Stimulated activated CD8-positive, alpha-beta memory T cell treated with anti-CD3 and anti-CD28 coated beads, Interleukin-2, amount 100 ng/mL, for 1 hour (primary cell): ENCODE measurements at places on chromosomes 1 and 21.

- no peak for DNase-seq
These were observed 99.4 kb downstream of the FAF1 start for GRCh38 chr1:50860702-50861101.

DNA sequence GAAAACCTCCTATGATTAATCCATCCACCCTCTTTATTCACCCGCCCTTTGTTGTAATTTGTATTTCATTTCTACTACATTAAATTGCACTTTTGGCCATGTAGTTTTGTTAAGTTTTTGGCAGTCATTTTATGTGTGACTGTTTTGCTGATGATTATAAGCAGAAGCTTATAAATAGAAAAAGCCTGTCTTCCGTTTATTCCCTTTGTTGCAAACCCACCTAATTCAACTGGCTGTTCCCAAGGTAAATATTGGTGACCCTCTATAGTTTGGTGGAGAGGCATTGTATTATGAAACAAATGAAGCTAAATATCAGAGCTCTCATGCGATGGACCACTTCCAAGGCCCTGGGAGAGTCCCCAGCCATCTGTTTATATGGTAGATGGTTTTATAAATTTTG is 36.7 kb upstream of the IGSF3 start:
- no peak for DNase-seq

GRCh38 chr1:7940034-7940433 is 605 bp downstream of the TNFRSF9 start:
- no peak for DNase-seq

DNA sequence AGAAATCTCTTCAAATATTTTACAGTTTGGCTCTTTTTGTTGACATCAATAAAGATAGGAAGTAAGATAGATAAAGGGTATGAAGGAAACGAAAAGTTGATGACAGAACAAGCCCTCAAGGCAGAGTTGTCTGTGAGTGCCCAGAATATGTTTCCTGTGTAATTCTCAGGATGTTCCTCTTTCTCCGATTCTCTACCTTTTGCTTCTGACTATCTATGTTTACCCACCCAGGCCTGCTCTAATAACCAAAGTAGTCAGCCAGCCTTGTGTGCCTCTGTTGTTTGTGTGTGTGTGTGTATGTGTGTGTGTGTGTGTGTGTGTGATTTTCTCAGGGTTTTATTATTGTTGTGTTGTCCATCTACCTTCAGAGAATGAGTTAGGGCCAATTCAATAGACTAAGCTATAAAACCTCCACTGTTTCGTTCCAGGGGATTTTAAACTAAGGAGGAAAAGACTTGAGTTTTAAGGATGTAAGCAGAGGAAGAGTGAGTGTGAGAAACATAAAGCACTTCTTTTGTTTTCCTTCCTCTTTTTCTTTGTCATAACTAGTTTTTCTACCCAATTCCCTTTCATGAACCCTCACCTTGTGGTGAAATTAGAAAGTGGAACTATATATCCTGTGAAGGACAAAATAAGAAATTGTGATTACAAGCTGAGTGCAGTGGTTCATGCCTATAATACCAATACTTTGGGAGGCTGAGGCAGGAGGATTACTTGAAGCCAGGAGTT is 627.4 kb upstream of the NR5A2 start:
- DNase-seq: no peak

GRCh38 chr1:11855430-11855829 is 3.3 kb downstream of the NPPB start:
- DNase-seq: no peak

DNA sequence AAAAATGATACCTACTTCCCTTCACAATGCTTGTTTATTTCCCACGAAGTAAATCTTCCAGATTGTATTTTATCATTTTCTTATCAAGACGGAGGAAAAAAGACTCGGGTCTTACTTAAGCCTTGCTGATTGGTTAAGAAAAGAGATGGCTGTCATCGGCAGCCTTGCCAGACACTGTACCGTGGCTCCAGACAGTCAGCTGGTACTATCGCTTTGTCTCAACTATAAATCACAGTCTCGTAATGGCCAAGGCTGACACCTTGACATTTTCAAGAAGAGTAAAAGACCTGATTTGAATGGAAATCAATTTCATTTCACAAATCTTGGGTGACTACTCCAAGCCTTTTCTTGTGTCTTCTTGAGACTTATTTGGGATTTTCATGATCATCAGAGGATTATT is 868.0 kb downstream of the USP25 start:
- DNase-seq: no peak

- no peak for DNase-seq
These were observed 75.1 kb downstream of the DTL start for GRCh38 chr1:212110617-212111016.

DNA sequence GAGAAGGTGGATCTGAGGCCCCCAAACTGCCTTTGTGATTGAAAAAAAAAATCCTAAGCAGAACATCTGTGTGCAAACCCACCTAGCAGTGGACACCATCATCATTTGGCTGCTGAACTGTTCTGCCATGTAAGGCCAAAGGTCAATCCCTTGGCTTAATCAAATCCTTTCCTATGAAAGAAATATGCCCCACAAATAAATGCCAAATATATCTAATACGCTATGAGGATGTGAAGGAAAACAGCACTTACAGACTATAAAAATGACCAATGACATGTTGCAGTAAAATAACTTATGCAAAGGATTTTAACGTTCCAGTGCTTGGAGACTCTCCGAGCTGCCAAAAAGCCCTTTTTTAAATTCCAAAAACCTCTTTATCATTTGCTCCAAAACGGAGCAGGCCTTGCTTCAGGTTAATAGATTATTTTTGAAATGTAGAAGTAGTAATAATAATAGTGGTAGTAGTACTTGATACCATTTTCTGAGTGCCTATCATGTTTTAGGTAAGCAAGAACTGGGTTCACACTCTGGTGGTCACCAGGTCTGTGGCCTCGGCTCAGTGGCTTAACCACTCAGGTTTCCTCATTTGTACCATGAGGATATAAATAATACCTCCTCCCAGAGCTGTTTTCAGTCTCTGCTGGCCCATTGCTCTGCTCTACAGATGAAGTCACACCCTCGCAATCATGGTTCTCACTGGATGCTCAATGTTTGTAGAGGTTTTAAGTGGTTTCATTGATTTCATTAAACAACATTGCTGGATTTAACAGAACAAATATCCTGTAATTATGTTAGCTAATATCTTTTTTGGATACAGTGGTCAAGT is 47.9 kb upstream of the EDEM3 start:
- DNase-seq: no peak

GRCh38 chr1:64100791-64101190 is 102.6 kb upstream of the UBE2U start:
- no peak for DNase-seq

GRCh38 chr1:34746785-34747637 is 7.8 kb upstream of the GJB5 start:
- DNase-seq: no peak

- no peak for DNase-seq
These were observed 2.3 kb downstream of the FUBP1 start for GRCh38 chr1:77976433-77977076.

GRCh38 chr1:55211863-55212262 is 3.3 kb downstream of the USP24 start:
- DNase-seq: no peak

DNA sequence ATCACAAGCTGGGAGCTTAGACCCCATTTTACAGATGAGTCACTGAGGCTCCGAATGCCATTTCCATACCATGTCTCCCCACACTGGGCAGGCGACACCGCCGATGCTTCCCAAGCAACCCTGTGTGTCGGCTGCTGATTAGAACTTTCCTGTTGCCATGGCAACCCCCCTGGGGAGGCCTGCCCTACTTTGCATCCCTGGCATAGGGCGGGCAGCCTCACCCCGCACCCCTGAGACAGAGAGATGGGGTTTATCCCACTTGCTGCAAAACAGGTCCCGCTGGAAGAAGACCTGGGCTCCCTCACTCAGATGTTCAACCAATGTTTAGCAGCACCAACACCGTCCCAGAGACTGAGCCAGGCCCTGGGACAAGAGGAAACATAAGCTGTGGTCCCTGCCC is 81.5 kb downstream of the CAMK2N1 start:
- no peak for DNase-seq

DNA sequence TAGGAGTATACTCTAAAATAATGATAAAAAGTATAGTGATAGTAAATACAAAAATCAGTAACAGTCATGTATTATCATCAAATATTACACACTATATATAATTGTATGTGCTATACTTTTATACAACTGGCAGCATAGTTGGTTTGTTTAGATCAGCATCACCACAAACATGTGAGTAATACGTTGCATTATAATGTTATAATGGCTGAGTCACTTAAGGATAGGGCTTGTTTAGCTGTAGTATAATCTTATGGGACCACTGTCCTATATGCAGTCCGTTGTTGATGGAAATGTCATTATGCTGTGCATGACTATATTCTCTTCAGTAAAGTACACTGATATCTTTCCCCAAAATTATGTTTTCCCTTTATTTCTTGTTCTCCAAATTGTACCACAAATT is 92.8 kb downstream of the LYPLAL1 start:
- DNase-seq: no peak

GRCh38 chr1:110170766-110171733 is 20.8 kb downstream of the SLC6A17 start:
- DNase-seq: no peak

DNA sequence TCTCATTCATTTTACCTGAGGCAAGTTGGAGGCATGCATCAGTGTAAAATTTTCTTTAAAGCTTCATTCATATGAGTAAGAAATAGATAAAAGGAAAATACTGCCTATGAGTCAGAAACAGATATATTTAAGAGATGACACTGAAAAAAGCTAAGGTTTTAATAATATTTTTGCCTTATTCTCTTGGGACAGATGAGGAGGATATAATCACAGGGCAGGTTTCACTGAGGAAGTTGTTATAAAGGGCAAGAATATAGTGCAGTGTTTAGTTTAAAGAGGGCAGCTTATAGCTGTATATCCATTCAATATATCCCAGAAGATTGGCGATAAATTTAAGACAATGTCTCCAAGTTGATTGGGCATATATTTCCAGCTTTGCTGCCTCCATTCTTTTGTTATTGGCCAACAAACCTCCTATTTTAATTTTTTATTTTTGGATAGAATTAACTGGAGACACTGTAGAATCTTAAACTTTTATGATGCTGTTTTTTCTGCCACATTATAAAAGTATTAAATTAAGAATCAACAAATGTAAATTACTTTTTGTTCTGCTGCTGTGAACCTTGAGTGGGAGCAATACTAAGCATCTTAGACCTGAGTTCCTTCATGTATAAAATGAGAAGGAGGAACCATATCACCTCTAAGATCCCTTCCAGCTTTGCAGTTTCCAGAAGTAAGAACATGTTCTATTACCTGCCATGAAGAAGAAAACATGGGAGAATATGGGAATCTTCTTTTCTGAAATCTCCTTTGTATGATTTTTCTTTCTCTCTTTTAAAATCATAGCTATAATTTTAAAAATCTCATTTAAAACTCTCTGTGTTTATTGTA is 171.6 kb downstream of the S1PR1 start:
- DNase-seq: no peak
